ENCODE measurements at places on chromosomes 5 and 9.

DNA sequence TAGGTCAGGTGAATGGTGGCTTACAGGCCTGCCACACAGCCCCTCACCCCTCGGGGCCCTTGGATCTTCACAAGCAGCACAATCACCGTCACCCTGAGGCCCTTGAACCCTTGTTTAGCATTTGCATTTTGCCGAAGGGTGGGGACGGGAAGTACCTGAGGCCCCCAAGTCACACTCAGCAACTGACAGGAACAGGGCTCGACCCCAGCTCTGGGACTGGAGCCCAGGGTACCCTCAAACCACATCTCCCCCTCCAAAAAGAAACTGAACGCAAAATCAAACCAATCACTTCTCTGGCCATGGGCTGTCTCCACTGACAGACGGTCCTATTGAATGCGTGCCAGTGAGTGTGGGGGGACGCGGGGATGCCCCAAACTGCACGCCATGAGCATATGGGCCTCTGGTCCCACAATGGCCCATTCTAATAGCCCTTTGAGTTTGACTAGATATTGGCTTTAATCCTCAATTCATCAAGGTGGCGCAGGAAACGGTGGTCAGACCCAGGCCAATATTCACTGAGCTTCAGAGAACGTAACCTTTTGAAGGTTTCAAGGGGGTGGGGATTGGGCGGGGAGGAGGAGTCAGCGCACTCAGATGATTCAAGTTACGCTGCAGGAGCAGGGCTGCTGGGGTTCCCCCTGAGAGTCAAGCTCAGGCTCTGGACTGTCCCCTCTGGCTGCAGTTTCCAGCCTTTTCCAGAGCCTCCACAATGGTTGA is 176.0 kb downstream of the DAB2IP start:
- no peak for DNase-seq

DNA sequence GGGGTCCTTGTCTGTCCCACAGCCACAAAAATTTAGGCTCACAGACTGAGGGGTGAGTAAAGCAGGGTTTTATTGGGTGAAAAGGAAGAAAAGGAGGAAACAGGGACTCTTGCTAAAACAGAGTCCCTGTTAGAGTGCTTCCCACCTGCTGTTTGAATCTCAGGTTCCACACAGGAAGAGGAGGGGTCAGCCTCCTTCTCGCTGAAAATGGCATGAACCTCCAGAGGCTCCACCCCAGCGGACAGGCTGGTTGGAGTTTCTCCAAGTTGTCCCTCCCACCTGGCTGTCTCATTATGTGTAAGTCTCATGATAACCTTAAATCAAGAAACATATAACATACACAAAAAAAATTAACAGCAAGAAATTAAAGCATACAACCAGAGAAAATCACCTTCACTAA is 28.3 kb upstream of the UHRF2 start:
- DNase-seq: no peak

DNA sequence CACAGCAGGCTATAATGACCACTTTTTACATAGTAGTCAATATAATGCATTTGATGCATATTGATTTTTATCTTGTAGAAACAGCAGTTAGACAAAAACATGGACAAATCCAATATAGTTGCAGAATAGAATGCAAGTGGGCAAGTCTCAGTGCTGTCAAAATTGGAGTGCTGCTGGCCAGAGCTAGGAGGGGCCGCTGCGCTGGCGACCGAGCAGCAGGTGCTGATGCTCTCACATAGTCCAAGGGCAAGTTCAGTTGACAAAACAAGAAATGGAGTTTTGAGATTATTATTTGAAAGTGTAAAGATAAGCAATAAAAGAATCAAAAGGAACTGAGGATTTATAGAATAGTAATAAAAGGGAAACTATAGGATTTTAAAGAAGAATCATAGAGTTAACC is 60.6 kb upstream of the CDK20 start:
- no peak for DNase-seq

DNA sequence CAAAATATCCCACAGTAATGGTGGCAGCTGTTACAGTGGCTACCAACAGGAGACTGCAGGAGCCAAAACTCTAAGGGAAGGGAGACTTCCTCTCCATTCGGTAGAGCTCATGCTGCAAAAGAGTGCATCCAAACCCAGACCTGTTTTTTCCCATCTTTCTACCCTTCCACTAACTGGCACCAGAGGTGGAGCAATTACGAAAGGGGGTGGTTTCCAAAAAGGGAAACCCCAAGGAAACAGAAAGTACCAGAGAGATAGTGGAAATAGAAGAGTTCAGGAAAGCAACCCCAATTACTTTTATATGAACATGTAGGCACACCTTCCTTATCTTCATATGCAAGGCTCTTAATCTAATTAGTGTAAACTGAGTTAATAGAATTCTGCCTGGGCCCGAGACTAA is 7.3 kb upstream of the WDR41 start:
- DNase-seq: no peak

DNA sequence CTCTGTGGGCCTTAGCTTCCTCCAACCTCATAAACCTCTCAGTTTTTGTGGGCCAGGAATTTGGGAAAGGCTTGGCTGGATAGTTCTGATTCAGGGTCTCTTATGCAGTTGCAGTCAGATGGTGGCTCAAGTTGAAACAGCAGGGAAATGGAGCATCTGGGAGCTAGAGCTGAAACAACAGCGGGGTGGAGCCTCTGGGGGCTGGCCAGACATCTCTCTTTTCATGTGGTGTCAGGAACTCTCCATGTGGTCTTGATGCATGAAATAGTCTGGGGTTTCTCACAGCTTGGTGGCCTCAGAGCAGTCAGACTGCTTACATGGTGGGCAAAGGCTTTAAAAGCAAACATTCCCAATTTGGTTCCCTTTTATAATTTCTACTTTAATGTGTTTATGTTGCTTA is 13.5 kb downstream of the ZNF346 start:
- DNase-seq: no peak

GRCh38 chr9:128182893-128183588 is 8.3 kb downstream of the CIZ1 start:
- DNase-seq: no peak

GRCh38 chr9:128457207-128457606 is 1.4 kb downstream of the ODF2 start:
- DNase-seq: no peak

- no peak for DNase-seq
These were observed 381.1 kb upstream of the ADAMTS16 start for GRCh38 chr5:4758996-4759395.

GRCh38 chr5:173187054-173187743 is 42.9 kb downstream of the BNIP1 start:
- DNase-seq: no peak

DNA sequence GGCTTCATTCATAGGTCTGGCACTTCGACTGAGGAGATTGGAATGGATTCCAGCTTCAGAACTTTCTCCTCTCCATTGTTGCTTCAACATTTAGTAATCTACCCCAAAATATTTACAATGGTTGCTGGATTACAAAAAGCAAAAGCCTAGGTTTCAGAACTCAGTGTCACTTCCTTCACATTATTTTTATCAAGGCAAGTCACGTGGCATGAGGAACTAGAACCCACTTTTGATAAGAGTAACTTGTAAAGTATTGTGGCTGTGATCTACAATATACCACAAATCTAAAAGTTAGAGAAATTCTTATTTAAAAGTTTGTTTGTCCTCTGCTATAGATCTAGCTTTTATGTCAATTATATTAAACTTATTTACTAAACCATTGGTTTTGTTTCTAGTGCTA is 39.7 kb upstream of the ANKDD1B start:
- DNase-seq: no peak

All from endothelial cell of umbilical vein (primary cell).